ENCODE measurements at places on chromosomes 16 and 17. TPM values are rescaled to one million over a fixed set of nuclear protein-coding genes. Genes with fewer than 3 reads are reported as not detected.

The CBX8 gene
- 5.9 TPM for total RNA-seq

The GAST gene
- total RNA-seq = not detected

The TP53TG3D gene
- not detected for total RNA-seq

The LGALS9C gene
- total RNA-seq = not detected

The SLC9A5 gene
- 0.94 TPM for total RNA-seq

The GPR139 gene
- total RNA-seq = 3.4 TPM

The TP53TG3B gene
- total RNA-seq = not detected

The FAM83G gene
- 0.31 TPM for total RNA-seq

The DRC3 gene
- total RNA-seq = 5.0 TPM

The HEATR9 gene
- not detected for total RNA-seq

The SECTM1 gene
- not detected for total RNA-seq

The CCL2 gene
- total RNA-seq = 0.94 TPM
